ENCODE measurements at places on chromosomes 7 and 10.

- no peak for DNase-seq
These were observed 339.4 kb downstream of the PRPF18 start for GRCh38 chr10:13925971-13926780.

GRCh38 chr7:8125680-8126444 is 136.1 kb downstream of the ICA1 start:
- DNase-seq = no peak

GRCh38 chr7:94395141-94396036 is 694 bp downstream of the COL1A2 start:
- DNase-seq = no peak

DNA sequence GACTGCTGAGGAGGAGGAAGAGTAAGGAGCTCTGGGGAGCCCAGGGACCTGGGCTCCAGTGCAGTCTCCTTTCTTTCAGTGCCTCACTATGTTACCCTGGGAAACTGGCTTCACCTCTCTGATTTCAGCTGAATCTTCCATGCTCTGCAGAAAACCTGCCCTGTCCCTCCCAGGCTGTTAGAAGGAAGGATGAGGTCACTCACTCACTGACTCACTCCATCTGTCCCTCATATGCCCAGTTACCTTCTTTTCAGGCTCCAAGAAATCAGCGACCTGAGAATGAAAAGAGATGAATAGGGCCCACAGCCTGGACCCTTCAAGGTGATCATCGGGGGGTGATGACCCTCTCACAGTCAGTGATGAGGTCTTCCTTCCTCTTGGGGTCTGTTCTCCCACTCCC is 481 bp downstream of the SFTPA2 start:
- peak; percentile 46 for DNase-seq

GRCh38 chr7:77812290-77812685 is 13.7 kb downstream of the PHTF2 start:
- DNase-seq = no peak

GRCh38 chr7:37236906-37237305 is 211.8 kb downstream of the ELMO1 start:
- no peak for DNase-seq

GRCh38 chr10:71840958-71841335 is 10.1 kb downstream of the PSAP start:
- DNase-seq = no peak

GRCh38 chr7:136086712-136087111 is 109.6 kb upstream of the MTPN start:
- DNase-seq = no peak

- no peak for DNase-seq
These were observed 128.3 kb upstream of the POT1 start for GRCh38 chr7:125057963-125058362.

- no peak for DNase-seq
These were observed 11.5 kb upstream of the YAE1 start for GRCh38 chr7:39554583-39555165.

All from cerebellar nuclear complex (tissue), 1 donor.